ENCODE measurements at places on chromosomes 5 and 9.
A peak's percentile ranks its signal among the peaks of the same experiment; 100 is the strongest.

DNA sequence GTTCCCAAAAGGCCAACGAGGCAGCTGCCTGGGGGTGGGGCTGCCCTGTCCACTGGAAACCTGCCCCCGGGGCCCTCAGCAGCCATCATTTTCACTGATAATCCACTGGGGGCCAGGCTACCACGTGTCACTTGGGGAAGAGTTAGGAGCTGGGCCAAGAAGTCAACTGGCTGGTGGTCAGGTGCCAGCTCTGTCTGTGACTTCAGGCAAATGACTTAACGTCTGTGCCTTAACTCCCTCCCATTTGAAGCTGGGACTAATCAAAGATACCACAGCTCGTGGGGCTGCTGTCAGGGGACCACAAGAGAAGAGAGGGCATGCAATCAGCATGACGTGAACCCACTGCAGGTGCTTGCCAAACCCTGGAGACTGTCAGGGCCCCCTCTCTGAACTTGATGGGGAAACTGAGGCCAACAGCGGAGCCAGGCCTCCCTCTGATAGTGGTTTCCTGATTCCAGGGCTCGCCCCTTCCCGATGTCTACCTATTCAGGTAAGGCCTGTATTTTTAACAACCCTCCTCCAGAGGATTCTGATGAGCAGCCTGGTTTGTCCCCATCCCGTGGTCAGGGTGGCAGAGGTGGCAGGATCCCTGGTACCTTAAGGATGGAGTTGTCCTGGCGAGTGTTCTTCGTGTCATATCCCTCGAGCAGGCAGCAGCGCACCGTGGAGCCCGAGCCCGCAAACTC, 12.3 kb upstream of the DPM2 start:
- no peak for DNase-seq

DNA sequence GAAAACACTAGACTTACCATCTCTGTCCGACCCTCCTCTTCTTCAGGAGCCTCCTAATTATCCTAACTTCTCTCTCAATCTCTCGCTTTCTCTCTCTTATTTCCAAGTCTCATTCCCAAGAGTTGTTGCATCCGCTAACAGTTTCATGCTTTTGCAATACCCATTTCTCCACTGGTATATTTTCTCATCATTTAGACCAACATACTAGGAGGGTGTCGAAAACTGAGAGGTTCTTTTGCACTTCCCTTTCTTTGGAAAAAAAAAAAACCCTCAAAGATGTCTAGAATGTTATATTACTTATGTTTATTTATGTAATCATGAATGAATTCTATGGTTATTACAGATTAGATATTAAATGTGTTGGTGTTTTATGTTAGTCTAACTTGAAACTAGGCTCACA, 35.9 kb downstream of the SPZ1 start:
- no peak for DNase-seq

- no peak for DNase-seq
These were observed 234.3 kb downstream of the NR3C1 start for GRCh38 chr5:143168921-143169810.

- no peak for DNase-seq
These were observed 4.7 kb downstream of the SLC2A6 start for GRCh38 chr9:133474215-133474614.

DNA sequence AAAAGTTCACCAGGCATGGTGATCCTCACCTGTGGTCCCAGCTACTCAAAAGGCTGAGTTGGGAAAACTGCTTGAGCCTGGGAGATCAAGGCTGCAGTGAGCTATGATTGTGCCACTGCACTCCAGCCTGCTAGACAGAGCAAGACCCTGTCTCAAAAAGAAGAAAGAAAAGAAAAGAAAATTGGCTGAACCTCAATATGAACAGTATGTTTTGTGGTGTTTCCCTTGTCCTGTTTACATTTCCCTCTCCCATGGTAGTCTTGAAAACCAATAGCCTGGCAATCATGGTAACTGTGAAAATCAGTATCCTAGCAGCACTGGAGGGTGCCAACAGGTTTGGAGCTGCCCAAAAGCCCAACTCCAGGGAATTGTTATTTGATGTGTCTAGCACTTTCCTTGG, 174.1 kb upstream of the NR4A3 start:
- DNase-seq: no peak

DNA sequence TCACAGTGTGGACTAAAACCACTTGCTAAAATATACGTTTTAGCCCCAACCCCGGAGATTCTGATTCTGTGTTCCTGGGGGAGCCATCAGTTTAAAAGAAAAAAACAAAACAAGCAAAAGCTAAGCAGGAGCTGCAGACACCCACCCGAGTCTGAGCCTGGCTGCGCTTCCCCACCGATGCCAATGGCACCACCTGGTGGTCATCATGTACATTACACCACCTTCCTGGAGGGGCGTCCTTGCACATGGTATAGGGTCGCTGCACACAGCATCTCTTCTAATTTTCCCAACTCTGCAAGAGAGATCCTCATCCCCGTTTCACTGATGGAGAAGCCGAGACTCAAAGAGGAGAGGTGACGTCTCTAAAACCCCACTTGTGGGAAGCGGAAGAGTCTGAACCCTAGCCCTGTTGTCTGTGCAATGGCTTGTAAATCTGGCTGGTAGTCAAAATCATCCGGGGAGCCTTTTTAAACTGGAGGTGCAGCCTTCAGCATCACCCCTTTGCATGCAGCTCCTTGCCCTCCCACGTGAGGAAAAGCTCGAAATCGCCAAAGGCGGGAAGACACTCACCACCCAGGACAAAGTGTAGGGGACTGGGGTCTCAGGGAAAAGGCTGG, 23.1 kb upstream of the CNOT6 start:
- DNase-seq: peak; percentile 80

- no peak for DNase-seq
These were observed 38.8 kb downstream of the CWC27 start for GRCh38 chr5:64807520-64807919.

DNA sequence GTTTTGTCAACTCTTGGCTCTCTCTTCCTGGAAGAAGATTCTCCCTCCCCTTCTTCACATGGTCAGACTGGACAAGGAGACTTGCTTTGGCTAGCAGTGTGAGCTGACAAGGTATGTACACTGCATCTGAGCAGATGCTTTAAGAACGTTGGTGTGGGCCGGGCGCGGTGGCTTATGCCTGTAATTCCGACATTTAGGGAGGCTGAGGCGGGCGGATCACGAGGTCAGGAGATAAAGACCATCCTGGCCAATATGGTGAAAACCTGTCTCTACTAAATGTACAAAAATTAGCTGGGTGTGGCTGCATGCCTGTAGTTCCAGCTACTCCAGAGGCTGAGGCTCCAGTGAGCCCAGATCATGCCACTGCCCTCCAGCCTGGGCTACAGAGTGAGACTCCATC, 26.4 kb upstream of the SEMA5A start:
- no peak for DNase-seq

GRCh38 chr5:110053824-110054223, 364.1 kb downstream of the MAN2A1 start:
- no peak for DNase-seq

Data from ecto neural progenitor cell (in vitro differentiated cells).